ENCODE measurements at places on chromosomes 1 and 21.

DNA sequence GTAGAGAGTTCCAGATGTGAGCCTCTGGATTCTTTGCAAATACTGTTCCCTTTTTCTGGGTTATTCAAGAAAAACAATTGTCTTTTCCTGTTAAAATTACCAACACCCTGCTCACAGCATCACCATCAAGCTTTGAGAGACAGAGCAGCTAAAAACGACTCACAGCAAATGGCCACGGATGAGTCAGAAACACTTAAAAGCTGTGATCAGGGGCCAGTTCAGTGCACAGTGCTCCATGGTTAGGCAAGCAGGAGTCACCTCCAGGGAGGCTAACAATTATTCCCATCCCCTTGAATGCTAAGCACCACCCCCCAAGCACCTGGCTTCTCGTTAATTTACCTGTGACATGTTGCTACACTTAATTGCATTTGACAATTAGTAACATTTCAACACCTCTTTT is 128.4 kb upstream of the CAMK1G start:
- no peak for DNase-seq

DNA sequence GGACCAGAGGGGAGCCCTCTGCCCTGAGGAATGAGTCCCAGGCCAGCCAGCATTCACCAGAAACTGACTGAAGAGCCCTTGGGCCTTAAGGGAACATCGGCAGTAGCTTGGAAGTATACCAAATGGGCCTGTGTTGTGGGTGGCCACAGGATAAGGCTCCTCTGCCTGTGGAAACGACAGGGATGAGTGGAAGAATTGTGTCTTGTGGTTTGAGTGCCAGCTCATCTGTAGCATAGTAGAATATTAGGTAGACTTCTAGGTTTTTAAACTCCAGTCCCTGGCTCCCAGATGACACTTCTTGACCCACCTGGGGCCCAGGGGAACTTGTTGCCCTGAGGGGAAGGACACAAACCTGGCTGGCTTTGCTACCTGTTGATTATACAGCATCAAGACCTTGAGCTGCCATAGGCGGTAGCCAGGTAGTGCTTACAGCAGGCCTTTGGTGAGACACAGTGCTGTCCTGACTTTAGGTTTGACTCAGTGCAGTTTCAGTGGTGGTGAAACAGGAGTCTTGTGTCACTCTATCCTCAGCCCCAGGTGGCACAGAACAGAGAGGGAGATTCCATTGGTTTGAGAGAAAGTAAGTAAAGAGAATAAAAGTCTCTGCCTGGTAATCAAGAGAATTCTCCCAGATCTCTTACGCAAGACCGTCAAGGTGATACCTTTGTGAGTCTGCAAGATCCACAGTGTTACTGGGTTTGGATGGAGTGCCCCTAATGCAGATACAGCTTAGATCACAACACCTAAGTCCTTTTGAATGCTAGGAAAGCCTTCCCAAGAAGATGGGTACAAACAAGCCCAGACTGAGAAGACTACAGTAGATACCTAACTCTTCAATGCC is 50.2 kb downstream of the RABGAP1L start:
- DNase-seq = no peak

- DNase-seq = no peak
Measured at GRCh38 chr1:156217871-156218270, 5.1 kb downstream of the PMF1 start.

DNA sequence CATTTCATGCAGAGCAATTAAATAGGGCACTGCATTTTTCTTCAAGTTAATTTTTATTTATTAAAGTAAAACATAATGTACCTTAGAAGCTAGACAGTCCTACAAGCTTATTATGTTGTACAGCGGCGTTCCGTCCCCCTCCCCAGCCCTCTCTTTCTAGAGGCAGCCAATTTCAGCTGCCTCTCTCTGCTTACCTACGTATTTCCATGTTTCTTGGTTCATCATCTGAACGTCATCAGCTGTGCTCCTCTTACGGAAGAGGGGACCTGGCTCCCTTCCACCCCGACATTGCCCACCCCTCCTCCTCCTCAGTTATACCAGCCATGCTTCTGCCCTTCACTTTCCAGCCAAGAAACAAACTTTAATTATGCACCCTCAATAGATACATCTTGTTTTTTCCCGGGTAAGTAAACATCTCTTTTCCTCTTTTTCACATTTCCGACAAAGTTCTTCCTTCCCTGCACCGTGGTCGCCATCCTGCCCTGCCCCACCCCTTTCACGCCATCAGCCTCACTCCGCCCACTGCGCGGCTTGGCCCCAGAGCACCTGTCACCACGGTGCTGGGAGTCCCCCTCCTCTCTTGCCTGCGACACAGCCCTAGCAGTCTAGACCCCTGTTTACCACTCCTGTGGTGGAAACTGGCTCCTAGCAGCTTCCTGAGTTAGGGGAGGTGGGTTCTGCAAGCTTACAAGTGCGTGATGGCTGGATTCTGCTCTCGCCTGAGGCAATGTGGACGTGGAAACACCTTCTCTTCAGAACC is 57.9 kb downstream of the SLC37A1 start:
- DNase-seq = no peak

DNA sequence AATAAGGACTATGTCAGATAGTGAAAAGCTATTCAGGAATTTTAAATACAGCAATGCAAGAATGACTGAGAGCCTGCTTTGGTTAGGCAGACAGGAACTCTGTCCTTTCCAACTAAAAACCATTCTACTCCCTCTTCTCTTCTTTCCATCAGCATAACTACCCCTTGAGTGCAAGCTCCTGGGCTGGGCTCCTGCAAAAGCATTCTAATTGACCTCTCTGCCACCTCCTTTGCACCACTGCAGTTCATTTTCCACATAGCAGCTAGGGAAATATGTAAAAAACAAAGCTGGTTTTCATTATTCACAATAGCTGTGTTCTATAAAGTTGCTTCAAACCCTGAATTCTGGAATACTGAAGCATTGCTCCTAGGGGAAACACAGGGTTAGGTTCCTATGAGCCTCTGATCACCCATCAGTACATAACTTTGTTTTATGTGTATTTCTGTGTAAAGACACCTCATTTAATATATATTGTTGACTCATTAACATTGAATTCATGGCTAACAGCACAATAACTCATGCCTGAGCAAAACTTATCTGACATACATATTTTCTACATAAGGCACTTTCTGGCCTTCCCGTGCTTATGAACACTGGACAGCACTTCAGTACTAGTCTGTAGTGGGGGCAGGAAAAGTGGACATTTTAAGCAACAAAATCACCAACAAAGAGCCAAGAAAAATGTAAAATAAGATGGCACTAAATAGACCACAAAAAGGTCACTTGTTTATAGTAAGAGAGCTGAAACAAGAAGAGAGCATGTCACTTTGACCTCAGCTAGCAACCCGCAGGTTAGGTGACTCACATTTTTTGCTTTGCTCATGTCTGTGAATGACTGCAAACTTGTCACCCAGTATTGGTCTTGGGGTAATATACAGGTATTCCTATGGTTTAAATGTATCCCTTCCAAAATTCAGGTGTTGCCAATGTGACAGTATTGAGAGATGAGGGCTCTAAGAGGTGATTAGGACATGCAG is 57.9 kb upstream of the IRF2BP2 start:
- DNase-seq = no peak

GRCh38 chr1:34825455-34826091 is 32.8 kb downstream of the GJA4 start:
- DNase-seq = no peak

DNA sequence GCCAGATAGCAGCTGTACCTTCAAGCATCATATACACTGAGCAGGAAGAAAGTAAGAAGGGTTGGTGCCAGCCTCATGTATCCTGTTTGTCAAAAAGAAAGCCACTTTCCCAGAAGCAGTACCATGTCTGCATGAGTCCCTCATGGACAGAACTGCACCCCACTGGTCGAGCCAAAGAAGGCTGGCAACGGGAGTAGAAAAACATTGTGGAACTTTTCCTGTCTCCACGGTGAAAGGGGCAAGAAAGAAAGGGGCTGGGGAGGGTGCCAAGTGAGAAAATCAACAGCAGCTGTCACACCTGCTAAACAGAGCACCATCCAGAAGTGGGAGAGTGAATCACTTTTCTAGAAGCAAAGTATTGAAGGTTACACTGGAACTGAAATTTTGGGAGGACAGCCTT is 621.7 kb downstream of the LMO4 start:
- no peak for DNase-seq

DNA sequence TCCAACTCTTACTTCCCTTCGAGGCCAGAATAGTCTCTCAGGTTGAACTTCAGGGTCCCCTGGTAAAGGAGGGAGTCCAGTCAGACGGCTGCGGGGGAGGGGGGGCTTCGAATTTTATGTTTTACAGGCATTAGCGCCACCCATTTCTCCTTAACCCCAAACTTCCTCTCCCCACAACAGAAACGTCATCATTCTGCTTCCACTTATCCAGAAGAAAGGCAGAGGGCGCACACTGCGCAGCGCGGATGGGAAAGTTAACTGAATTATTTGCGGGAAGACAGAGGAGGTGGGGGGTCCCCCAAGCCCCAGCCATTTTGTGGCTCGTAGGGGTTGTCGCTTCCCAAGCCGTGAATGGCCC is 529 bp upstream of the PRMT2 start:
- DNase-seq = peak; percentile 52

- DNase-seq = no peak
Measured at GRCh38 chr1:184499616-184500015, 112.8 kb downstream of the C1orf21 start.

GRCh38 chr1:97864615-97865014 is 56.2 kb downstream of the DPYD start:
- DNase-seq = no peak
